ENCODE measurements at places on chromosomes 11 and 22.

DNA sequence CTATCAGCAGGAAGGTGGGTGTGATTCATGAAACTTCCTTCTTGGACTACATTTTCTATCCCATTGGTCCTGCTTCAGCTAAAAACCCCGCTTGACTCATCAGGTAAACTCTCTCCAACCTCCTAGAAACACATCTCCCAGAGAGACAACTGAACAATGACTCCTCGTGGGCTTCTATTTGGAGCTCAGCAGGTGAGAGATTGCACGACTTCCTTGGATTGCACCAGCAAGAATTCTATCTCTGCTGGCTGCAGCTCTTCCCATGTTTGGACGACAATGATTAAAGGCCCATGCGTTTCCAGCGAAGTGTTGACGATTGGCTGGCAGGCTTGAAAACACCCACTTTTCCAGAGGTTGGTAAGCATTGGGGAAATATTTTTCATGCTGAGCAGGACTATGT is 216.1 kb upstream of the NTM start:
- DNase-seq = no peak

DNA sequence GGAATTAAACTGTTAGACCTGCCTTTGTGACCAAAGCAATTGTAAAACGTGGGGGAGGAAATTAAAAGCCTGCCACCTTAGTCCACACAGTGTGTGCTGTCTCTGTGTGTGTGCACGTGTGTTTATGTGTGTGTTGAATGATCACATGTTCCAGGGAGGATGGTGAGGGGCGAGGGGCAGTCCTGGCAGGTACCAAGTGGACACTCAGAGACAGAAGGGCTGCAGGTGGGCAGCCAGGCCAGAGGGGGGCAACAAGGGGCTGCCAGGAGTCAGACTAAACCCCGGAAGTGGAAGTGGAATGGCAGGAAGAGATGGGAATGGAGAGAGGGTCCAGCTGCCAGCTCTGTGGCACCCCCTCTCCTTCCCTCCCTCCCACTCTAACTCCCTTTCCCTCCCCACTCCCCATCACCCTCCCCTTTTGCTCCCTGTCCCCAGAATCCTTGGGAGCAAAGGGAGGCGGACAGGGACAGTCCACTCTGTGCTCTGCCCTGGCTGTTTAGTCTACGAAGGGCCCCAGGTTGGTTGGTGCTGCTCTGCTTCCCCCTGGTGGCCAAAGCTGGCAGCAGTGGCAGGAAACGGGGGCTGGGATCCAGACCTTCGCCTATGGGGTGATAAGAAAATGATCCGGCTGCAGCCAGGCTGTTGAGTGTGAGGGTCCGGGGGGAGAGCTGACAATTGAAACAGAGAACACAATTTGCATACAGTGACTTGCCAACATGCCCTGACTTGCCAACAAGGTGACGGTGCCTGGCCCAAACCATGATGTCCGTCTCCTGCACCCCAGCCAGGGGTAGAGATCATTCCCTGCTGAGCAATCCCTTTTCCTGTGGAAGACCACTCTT is 24.4 kb downstream of the P2RY2 start:
- peak; percentile 71 for DNase-seq

GRCh38 chr11:63764340-63764678 is 4.3 kb downstream of the ZFTA start:
- DNase-seq = no peak

DNA sequence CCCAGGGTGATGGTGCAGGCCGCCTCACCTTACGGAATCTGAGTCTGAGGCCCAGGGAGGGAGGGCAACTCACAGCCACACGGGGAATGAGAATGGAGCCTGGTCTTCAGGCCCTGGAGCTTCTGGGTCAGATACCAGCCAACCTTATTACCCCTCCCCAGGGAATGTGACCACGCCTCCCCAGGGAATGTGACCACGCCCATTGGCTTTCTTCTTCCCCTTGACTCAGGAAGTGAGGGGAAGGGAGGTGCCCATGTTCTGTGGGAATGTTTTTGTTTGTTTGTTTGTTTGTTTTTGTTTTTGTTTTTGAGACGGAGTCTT is 57.5 kb upstream of the RBFOX2 start:
- DNase-seq = no peak

- DNase-seq = no peak
Measured at GRCh38 chr11:117583063-117583801, 213.8 kb downstream of the DSCAML1 start.

- no peak for DNase-seq
Measured at GRCh38 chr11:128643661-128644317, 50.1 kb upstream of the FLI1 start.

GRCh38 chr11:12640926-12641849 is 33.0 kb upstream of the TEAD1 start:
- no peak for DNase-seq

GRCh38 chr22:39349967-39350726 is at the start of gene SYNGR1:
Gene SYNGR1, plus strand, starts transcription at chr22:39349991. Its CDS starts 20 bp downstream, at chr22:39350011.
- no peak for DNase-seq

GRCh38 chr11:20373147-20373546 is 9.6 kb downstream of the HTATIP2 start:
- no peak for DNase-seq

GRCh38 chr11:86182976-86183584 is 61.5 kb upstream of the EED start:
- DNase-seq = no peak

GRCh38 chr22:24134090-24134846 is 47.0 kb upstream of the SUSD2 start:
- no peak for DNase-seq

GRCh38 chr11:30465623-30466022 is 120.5 kb downstream of the MPPED2 start:
- no peak for DNase-seq

GRCh38 chr11:85539029-85539689 is 88.0 kb downstream of the DLG2 start:
- DNase-seq = no peak

DNA sequence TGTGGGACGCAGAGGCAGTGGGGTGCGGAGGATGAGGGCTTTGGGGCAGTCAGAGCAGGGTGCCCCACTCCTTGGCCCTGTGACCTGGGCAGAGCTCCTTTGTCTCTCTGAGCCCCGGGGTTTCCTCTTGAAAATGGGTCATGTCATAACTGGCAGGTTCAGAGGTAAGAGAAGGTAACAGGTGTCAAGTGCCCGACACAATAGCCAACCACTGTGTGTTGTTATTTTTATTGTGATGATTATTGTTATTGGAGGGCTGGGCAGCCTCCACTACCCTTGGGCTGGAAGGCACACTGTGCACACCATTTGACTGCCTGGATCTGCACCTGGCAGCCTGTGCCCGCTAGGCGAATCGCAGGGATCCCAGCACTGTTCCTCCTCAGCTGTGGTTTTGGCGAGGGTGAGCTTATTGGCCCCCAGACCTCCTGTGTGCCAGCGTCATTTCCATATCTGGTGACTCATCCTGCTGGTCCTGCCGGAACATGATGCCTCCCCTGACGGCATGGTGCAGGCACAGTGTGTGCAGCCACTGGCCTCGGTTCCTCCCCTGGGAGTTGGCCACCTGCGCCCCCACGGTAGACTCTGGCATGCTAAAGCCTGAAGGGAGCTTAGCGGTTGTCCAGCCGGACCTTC is 15.4 kb upstream of the SOX10 start:
- DNase-seq = no peak

GRCh38 chr22:49630448-49630946 is 197.2 kb downstream of the BRD1 start:
- no peak for DNase-seq

GRCh38 chr11:79404806-79405205 is 36.0 kb downstream of the TENM4 start:
- no peak for DNase-seq

GRCh38 chr11:128367573-128367972 is 219.8 kb downstream of the ETS1 start:
- DNase-seq = no peak

DNA sequence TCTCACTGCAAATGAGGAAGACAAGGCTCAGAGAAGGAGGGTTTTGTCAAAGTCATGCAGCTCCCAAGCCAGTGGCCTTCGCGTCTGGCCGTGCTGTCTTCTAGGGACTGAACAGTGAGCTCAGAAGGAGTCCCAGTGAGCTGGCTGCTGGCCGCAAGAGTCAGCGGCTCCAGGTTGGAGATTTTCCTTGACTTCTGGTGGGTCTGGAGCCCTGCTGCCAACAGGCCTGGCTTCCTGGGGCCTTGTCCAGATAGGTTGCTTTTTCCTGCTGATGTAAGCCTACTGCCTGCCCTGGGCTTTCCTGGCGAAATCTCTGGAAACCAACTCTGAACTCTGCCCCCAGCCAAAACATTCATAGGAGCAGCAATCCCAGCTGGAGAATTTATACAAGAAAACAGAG is 272.7 kb upstream of the CADM1 start:
- no peak for DNase-seq

DNA sequence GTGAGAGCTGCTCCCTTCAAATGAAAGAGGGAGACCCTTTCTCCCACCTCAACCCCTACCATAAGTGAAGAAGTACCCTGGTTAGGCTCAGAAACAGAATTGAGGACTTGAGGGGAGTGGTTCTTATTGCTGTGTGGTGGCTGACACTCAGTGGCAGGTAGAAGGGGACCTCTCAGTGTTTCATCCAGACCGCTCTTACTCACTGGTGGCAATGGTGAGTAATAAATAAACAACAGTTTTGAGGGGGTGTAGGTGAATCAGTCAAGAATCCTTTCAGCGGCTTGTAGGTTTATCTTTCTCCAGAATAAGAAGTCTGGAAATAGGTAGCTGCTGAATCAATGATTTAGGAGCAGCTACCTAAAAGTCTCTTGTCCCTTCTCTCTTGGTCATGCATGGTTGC is 403.4 kb upstream of the B3GAT1 start:
- DNase-seq = no peak

DNA sequence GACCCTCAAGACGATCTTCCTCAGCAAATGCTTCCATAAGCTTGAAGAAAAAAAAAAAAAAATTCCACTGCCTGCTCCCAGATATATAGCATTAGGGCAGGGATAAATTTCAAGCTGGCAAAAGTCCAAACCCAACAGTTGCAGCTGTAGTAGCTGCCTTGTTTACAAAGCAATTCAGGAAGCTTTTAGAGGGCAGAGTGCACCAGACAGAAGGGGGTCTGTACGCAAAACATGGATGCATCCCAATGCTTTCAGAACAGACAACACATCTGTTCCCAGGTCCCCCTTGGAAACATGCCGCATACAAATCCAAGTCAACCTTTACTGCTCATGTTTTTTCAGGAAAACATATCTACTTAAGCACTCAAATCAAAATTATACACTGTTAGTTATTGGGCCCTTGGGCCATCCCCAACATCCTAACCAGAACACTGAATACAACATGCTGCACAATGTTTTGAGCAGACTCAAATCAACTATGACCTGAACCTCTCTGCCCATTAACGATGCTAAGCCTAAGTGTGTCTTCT is 94.5 kb downstream of the CADM1 start:
- peak; percentile 96 for DNase-seq

GRCh38 chr11:110518809-110519514 is 89.2 kb downstream of the FDX1 start:
- DNase-seq = no peak

DNA sequence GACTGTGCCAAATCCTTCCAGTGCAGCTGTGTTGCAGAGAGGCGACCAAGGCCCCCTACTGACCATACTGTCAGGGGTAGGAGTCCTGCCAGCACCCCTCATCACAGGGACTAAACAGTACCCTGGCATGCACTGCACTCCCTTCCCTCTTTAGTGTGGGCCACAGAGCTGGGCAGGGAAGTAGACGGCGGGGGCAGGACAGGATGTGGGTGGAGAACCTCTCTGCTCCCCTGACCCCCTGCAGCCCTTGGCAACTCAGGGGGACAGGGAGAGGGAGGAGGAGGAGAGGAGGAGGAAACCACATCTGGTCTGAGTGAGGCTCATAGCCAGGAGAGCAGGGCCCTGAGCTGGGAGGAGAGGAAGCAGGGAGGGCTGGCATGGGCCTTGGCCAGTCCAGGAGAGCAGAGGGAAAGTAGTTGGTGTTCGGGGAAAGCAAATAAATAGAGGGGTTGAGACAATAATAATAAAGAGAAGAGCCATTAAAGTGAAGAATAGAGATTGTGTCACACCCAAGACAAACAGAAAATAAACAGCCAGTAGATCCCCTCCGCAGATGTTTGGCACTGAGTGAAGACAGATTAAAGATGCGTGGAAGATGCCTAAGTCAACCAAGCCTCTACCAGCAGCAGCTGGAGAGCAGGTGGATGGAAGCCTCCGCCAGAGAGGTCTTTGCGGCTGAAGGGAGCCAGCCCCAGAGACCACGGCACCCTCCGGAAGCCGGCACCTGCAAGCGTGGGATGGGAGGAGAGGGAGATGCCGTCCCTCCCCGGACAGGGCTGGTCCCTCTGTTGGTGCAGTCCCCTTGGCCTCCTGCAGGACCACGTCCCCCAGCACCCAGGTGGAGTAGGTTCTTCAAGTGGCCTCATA is 61.5 kb downstream of the RPUSD4 start:
- no peak for DNase-seq

All from NCI-H1417 treated with DMSO at 0.1 percent for 48 hours (cell line).